IMR-90 (cell line): ENCODE measurements at places on chromosomes 4 and X. TPM values are rescaled to one million over a fixed set of nuclear protein-coding genes. Genes with fewer than 3 reads are reported as not detected.
A peak's percentile ranks its signal among the peaks of the same experiment; 100 is the strongest.

GRCh38 chr4:153471698-153472093 lies 5.5 kb downstream of the TMEM131L start:
- no peaks in the 10 kb centered on the region for H3K27me3 ChIP-seq
- peaks cover 2% of the 10 kb centered on the region; the same call in 1 of the 2 replicates for H3K4me1 ChIP-seq
- H3K27ac ChIP-seq, result no peak overlapping the region
- H3K4me3 ChIP-seq, result no peak overlapping the region
- peaks cover 3% of the 10 kb centered on the region for H3K36me3 ChIP-seq

TASL gene
- total RNA-seq, result not detected in 2 replicates

- no peaks in the 10 kb centered on the region for H3K36me3 ChIP-seq
- H3K4me1 ChIP-seq, result no peaks in the 10 kb centered on the region
- H3K4me3 ChIP-seq, result no peak overlapping the region
- H3K27ac ChIP-seq, result no peak overlapping the region
These were observed 78.6 kb upstream of the MXRA5 start for GRCh38 chrX:3425031-3425430.

DNA sequence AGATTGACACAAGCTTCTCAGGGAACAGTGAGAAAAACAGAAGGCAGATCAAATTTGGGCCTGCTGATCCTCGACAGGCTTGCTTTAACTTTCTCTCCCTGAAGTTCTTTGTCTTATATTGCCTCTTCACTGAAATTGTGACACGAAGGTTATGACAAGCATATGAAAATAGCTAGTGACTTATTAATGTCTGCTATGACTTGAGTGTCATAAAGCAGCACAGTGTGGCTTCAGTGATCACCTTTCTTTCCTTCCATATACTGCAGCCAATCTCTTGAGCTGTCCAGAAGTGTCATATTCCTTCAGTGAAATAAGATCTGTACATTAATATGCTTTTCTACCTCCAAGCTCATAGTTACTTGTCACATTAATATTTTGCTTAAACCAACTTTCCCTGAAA lies 870.2 kb downstream of the C4orf33 start:
- no peak for DNase-seq
- no peaks in the 10 kb centered on the region for H3K27me3 ChIP-seq
- no peak overlapping the region for H3K27ac ChIP-seq
- H3K4me3 ChIP-seq, result no peak overlapping the region
- H3K36me3 ChIP-seq, result no peaks in the 10 kb centered on the region

DNA sequence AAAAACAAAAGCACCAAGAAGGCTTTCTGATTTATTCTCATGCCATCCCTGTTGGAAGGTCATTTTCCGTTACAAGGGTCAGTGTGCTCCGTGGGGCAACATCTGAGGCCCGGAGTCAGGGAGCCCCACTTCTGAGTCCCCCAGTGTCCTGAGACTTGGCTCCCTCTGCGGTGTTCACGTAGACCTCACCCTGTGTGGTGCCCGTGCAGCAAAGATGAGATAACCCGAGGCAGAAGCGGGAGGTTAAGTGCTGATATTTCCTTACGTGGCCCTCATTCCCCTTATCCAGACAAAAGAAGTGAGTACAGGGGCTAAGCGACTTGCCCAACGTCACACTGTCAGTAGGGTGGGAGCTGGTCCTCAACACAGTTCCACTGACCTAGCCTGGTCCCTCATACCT lies 3.5 kb downstream of the JAKMIP1 start:
- no peaks in the 10 kb centered on the region; the same call in 1 of the 2 replicates for H3K4me1 ChIP-seq
- peaks cover 40% of the 10 kb centered on the region; the same call in 1 of the 2 replicates for H3K27me3 ChIP-seq
- H3K4me3 ChIP-seq, result no peak overlapping the region
- DNase-seq, result no peak
- H3K36me3 ChIP-seq, result no peaks in the 10 kb centered on the region
- H3K27ac ChIP-seq, result no peak overlapping the region

DRP2 gene
- total RNA-seq, result 6.9 and 7.0 TPM in 2 replicates

DNA sequence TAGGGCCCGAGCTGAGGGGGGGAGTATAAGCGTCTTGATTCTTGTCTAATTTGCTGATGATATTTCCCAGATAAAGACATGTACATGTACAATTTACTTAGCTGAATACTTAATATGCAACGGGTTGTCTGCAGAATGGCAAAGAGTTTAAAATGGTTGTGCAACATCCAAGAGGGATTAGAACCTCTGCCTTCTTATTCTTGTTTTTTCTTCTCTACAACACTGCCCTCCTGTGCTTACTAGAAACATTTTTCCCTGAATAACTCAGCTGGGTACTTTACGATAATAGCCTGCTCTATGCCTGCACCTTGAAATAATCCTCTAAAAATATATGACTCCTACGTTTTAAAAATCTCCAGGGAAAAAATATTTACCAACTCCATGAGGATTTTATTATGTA lies 41.8 kb downstream of the INTS12 start:
- H3K27me3 ChIP-seq, result no peaks in the 10 kb centered on the region
- no peak overlapping the region for H3K4me3 ChIP-seq
- DNase-seq, result peak; percentile 16
- no peak overlapping the region for H3K27ac ChIP-seq

PF4V1 gene
- total RNA-seq, result not detected in 2 replicates

RWDD4 gene
- 8.8 and 22.2 TPM in 2 replicates for total RNA-seq

STOX2 gene
- total RNA-seq, result 4.4 and 5.4 TPM in 2 replicates

DNA sequence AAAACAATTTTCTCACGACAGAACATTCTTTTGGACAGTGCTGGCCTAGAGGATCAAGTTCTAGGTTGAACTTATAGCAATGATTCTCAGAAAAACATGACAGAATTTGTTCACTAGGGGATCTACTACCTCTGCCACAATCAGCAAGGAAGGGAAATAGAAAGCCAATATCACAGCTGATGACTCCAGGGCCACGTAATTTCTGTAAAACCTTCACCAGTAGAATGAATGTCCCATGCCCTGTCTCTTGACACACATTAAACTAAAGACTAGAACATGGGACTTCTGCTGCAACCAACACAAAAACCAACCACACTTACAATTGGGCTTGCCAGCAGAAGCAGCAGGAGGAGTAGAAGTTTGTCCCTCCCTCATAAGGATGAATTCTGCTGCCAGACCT lies 86.0 kb upstream of the NPFFR2 start:
- no peaks in the 10 kb centered on the region for H3K4me1 ChIP-seq
- DNase-seq, result no peak
- no peaks in the 10 kb centered on the region for H3K27me3 ChIP-seq
- H3K4me3 ChIP-seq, result no peak overlapping the region

- H3K4me3 ChIP-seq, result no peak overlapping the region
- no peaks in the 10 kb centered on the region for H3K27me3 ChIP-seq
- H3K36me3 ChIP-seq, result no peaks in the 10 kb centered on the region
- H3K4me1 ChIP-seq, result no peaks in the 10 kb centered on the region
These were observed 156.2 kb upstream of the PPP1R2C start for GRCh38 chrX:42934020-42934726.

GRCh38 chrX:30971774-30972603 lies 82.9 kb upstream of the TAB3 start:
- DNase-seq, result peak; percentile 45
- H3K27me3 ChIP-seq, result no peaks in the 10 kb centered on the region; the same call in 1 of the 2 replicates
- no peaks in the 10 kb centered on the region for H3K4me1 ChIP-seq
- H3K4me3 ChIP-seq, result no peak overlapping the region; the same call in 1 of the 2 replicates
- no peak overlapping the region for H3K27ac ChIP-seq

DNA sequence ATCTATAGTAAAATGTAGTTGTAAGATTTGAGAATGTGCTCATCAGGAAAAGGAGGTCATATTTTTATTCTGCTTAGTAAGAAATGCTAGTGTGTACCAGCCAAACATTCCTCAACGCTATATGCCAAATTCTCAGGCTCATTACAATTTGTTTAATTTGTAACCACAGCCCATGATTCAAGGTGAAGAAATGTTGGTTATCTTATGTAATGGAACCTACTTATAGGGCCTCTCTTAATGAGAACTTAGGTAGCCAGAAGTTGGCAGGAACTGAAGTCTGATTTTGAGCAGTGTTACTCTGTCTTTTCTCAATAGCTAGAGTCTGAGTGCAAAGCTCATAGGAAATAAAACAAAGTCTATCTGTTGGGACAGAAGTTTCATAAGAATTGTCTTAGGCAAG lies 595.0 kb downstream of the GLUD2 start:
- DNase-seq, result no peak
- no peaks in the 10 kb centered on the region for H3K36me3 ChIP-seq
- H3K4me1 ChIP-seq, result no peaks in the 10 kb centered on the region
- no peaks in the 10 kb centered on the region for H3K27me3 ChIP-seq

DNA sequence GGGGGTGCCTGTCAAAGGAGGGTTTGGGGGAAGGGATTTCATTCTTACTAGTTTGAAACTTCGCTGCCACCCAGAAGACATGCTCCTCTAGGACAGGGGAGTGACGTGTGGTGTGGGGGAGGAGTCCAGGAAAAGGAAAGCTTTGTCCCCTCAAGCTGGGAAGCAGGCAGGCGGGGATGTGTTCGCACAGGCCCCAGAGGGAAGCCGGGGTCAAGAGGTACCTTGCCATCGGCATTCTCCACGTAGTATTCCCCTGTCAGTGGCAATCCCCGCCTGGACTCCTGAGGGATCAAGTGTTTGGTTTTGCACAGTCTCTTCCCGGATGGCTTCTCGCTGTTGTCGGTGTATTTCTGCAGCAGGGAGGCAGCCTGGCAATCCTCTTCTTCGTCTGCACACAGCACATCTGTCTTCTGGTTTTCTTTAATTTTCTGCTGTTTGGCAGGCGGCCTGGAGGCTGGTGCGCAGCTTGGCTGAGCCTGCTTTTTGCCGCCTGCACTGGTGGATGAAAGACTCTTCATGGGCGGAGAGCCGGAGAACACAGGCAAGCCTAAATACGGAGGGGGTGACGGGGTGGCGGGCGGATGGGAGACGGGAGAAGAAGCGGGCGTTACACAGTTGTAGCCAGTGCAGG lies 35.1 kb downstream of the BCOR start:
- H3K27me3 ChIP-seq, result no peaks in the 10 kb centered on the region; the same call in 1 of the 2 replicates
- H3K27ac ChIP-seq, result no peak overlapping the region
- H3K4me1 ChIP-seq, result no peaks in the 10 kb centered on the region
- no peak overlapping the region for H3K4me3 ChIP-seq

SH3BP2 gene
- 8.9 and 9.0 TPM in 2 replicates for total RNA-seq

GRCh38 chr4:513327-513726 lies 14.3 kb downstream of the PIGG start:
- no peaks in the 10 kb centered on the region for H3K27me3 ChIP-seq
- no peak for DNase-seq
- H3K4me3 ChIP-seq, result no peak overlapping the region
- H3K4me1 ChIP-seq, result no peaks in the 10 kb centered on the region
- H3K27ac ChIP-seq, result no peak overlapping the region
- peaks cover 53% of the 10 kb centered on the region for H3K36me3 ChIP-seq

- no peak for DNase-seq
- H3K36me3 ChIP-seq, result no peaks in the 10 kb centered on the region
- no peaks in the 10 kb centered on the region for H3K4me1 ChIP-seq
- no peak overlapping the region for H3K27ac ChIP-seq
- H3K27me3 ChIP-seq, result no peaks in the 10 kb centered on the region
- H3K4me3 ChIP-seq, result no peak overlapping the region
These were observed 176.6 kb downstream of the NR3C2 start for GRCh38 chr4:148265627-148266026.

PSMD10 gene
- 122 TPM in 2 replicates for total RNA-seq

GRCh38 chrX:152725409-152725808 lies 8.1 kb downstream of the CSAG1 start:
- H3K36me3 ChIP-seq, result no peaks in the 10 kb centered on the region
- no peak for DNase-seq
- H3K27me3 ChIP-seq, result no peaks in the 10 kb centered on the region
- no peak overlapping the region for H3K4me3 ChIP-seq
- no peak overlapping the region for H3K27ac ChIP-seq

NDST4 gene
- total RNA-seq, result not detected in 2 replicates

BEX5 gene
- not detected in 2 replicates for total RNA-seq

DNA sequence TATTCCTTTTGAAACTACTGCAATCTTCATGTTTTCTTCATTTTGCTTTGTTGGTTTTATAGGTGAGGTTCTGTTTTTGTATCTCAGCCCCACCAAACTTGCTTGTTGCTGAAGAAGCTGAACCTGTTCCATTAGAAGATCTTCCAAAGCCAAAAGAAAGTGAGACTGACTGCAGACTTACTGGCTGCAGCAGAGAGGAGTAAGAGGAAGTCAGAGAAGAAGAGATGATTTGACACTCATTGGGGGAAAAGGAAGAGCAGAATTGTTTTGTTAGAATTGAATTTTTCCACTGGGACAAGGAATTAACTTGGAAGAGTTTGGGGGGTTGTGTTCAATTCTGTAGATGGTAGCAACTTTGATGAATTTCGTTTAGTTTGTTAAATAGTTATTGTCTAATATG lies 3.1 kb downstream of the TEX13D start:
- H3K36me3 ChIP-seq, result no peaks in the 10 kb centered on the region
- no peaks in the 10 kb centered on the region for H3K4me1 ChIP-seq
- no peak overlapping the region for H3K4me3 ChIP-seq
- H3K27me3 ChIP-seq, result no peaks in the 10 kb centered on the region
- no peak overlapping the region for H3K27ac ChIP-seq
- DNase-seq, result no peak

GRCh38 chr4:145285928-145286327 lies 105.5 kb upstream of the OTUD4 start:
- DNase-seq, result peak; percentile 52
- no peaks in the 10 kb centered on the region for H3K4me1 ChIP-seq
- H3K36me3 ChIP-seq, result no peaks in the 10 kb centered on the region
- no peaks in the 10 kb centered on the region for H3K27me3 ChIP-seq

- H3K27ac ChIP-seq, result no peak overlapping the region
- no peak overlapping the region for H3K4me3 ChIP-seq
- no peaks in the 10 kb centered on the region for H3K27me3 ChIP-seq
- H3K36me3 ChIP-seq, result no peaks in the 10 kb centered on the region
These were observed 95.7 kb downstream of the SPANXN4 start for GRCh38 chrX:143121477-143121876.

- H3K4me1 ChIP-seq, result peaks cover 2% of the 10 kb centered on the region; the same call in 1 of the 2 replicates
- H3K4me3 ChIP-seq, result no peak overlapping the region
- no peaks in the 10 kb centered on the region for H3K36me3 ChIP-seq
- no peak overlapping the region for H3K27ac ChIP-seq
- no peak for DNase-seq
These were observed 7.5 kb downstream of the KLHL15 start for GRCh38 chrX:24019448-24019847.

- DNase-seq, result peak; percentile 71
- H3K4me3 ChIP-seq, result no peak overlapping the region
- no peaks in the 10 kb centered on the region for H3K36me3 ChIP-seq
- peaks cover 16% of the 10 kb centered on the region for H3K4me1 ChIP-seq
- H3K27ac ChIP-seq, result no peak overlapping the region
- no peaks in the 10 kb centered on the region for H3K27me3 ChIP-seq
These were observed 157.6 kb downstream of the RASL11B start for GRCh38 chr4:53019485-53020382.

PTPN13 gene
- 29.0 and 31.4 TPM in 2 replicates for total RNA-seq

DNA sequence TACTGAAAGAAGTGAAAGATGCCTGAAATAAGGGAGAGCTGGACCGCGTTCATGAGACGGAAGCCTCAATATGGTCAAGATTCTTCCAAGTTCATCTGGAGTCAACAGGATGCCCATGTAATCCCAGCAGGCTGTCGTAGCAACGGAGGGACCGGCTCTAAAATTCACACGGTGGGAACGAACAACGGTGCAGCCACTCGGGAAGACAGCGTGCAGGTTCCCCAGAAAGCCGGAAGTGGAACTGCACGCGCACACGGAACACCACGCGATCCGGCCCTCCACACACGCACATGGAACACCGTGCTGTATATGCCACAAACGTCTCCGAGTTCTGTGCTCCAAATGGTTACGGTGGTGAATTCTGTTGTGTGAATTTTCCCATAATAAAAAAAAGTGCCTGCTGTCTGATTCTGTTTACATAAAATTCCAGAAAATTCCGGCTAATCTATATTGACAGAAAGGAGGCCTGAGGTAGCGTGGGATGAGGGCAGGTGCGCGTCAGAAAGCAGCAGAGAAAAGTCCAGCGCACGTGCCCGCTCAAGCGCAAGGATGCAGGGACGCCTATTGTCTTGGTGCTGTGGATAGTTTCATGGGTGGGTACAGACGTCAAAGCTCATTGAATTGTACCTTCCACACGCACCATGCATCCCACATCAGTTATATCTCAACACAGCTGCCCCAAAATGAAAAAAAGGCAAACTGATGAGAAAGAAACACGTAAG lies 31.2 kb downstream of the PPP2R3B start:
- H3K27ac ChIP-seq, result no peak overlapping the region
- H3K4me1 ChIP-seq, result no peaks in the 10 kb centered on the region
- peaks cover 6% of the 10 kb centered on the region; the same call in 1 of the 2 replicates for H3K36me3 ChIP-seq
- DNase-seq, result no peak

REPS2 gene
- total RNA-seq, result 0.18 and 0.28 TPM in 2 replicates
